ENCODE measurements at places on chromosomes 1 and 21. TPM values are rescaled to one million over a fixed set of nuclear protein-coding genes. Genes with fewer than 3 reads are reported as not detected.

Gene PRKAB2
- 20.8 TPM for polyA plus RNA-seq

Gene TENT5C
- polyA plus RNA-seq, result 4.1 TPM

Gene CFHR1
- 0.57 TPM for polyA plus RNA-seq

Gene AKNAD1
- polyA plus RNA-seq, result not detected

Gene SLAMF7
- polyA plus RNA-seq, result 0.32 TPM

Gene SPOCD1
- polyA plus RNA-seq, result 0.25 TPM

Gene FNDC10
- polyA plus RNA-seq, result 4.8 TPM

Gene TCHHL1
- not detected for polyA plus RNA-seq

DNA sequence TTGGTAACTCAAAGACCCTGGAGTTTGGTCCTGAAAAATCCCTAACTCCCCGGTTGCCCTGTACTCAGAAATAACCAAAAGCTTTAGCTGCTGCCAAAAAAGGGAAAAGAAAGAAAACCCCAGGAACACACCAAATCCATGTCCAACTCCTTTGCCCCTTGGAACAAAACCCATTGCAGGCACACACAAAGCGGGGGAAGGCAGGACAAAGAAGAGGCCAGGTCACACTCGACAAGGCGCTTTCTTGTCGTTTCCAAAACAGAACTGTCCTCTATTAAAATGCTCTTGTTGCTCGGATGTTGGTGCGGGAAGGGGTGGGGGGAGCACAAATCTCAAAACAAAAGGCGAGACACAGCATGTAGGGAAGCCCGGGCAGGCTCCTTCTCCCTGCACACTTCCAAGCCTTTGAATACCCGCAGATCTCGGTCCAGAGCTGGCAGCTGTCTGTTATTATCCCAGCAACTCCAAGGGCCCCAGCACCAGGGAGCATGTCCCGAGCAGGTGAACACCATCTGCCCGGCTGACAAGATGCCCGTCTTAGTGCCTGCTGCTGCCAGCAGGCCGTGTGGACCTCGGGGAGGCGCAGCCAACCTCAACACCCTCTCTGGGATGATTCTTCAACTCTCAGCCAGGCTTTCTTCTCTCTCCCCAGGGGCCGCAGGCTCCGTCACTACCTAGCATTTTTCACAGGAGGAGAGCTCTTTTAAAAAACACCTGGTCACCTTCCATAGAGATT, 96.4 kb downstream of the SSBP3 start:
- no peak for DNase-seq

- no peak for DNase-seq
These were observed 184.4 kb downstream of the GRIK3 start for GRCh38 chr1:36849956-36850355.

DNA sequence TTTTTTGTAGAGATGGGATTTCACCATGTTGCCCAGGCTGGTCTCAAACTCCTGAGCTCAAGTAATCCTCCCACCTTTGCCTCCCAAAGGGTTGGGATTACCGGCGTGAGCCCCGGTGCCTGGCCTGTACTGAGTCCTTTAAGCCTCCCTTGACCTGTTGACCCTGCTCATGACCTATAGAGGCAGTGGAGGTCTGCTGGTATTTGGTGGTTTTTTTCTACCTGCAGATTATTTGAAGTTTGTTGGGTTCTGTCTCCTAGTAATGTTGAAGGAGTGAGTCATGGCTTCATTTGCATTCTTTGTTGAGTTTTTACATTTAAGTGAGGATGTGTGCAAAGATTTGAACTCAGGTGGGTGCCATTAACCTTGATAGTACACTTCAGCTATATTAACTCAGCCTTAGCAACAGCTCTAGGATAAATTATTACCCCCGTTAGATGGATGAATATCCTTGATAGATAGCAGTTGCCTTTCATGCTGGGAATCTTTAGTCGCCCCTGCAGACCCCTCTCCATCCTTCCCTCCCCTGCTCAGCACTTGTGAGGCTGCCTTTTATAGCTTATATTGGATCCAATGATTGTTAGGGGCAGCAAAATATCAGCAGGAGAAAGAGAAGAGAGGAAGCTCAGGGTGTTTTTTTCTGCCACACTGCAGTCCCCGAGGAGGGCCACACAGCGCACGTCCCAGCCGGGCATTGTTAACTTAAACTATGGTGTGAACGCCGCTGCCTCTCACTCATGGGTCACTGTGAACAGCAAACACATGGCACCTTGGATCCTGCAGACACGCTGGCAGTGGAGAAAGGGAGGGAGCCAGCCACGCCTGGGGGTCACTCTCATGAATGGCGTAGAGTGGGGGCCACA, 14.9 kb upstream of the NPPB start:
- DNase-seq, result no peak

DNA sequence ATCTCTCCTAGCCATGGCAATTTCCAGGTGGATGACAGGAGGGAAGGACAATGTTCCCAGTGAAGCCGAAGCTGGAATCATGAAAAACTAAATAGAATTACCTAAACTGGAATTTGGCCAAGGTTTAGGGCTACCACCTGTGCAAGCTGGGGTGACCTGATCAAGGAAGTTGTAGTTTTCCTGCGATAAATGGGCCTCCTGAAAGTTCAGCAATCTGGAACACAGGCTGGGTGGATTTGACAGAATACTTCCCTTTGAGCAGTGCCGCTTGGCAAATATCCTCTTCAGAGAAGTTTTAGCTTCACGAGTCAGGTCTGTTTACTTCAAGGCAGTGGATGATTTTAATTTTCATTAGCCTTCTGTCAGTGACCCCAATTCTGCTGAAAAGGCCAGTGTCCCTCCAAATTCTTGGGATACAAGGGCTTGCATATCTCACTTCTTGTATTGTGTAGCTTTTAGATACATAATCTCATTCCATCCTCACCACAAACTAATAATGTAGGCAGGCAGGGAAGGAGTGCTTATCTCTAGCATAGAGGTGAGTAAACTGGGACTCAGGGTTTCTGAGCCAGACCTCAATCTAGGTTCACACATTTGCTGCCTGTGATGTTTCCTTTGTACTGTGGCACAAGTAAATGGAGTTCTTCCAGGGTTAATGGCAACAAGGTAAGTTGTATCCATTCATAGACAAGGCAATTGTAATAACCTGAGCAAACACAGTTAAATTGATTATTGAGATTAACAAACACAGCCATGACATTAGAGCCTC, 349.4 kb downstream of the NUF2 start:
- no peak for DNase-seq

GRCh38 chr1:97013136-97013535, 291.6 kb downstream of the PTBP2 start:
- no peak for DNase-seq

DNA sequence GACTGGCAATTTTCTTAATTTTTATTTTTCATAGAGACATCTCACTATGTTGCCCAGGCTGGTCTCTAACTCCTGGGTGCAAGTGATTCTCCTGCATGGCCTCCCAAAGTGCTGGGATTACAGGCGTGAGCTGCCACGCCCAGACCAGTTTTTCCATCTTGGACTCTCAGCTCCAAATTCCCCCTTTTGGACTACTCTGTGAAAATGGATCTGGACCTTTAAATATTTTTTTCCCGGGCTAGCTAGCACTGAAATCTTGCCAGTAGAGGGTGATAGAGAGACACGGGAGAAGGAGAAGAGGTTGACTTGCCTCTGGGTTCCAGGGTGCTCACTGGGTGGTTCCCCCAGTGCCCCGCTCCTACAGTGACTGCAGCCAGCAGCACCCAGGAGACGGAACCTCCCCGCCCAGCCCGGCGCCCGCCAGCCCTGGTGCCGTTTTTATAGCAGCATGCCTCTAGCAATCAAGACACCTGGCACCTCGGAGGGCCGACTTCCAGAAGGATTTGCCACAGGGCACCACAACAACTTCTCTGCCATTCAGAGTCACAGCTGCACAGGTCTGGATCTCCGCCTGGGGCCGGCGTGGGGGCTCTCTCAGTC, 34.7 kb upstream of the SCCPDH start:
- DNase-seq, result no peak

DNA sequence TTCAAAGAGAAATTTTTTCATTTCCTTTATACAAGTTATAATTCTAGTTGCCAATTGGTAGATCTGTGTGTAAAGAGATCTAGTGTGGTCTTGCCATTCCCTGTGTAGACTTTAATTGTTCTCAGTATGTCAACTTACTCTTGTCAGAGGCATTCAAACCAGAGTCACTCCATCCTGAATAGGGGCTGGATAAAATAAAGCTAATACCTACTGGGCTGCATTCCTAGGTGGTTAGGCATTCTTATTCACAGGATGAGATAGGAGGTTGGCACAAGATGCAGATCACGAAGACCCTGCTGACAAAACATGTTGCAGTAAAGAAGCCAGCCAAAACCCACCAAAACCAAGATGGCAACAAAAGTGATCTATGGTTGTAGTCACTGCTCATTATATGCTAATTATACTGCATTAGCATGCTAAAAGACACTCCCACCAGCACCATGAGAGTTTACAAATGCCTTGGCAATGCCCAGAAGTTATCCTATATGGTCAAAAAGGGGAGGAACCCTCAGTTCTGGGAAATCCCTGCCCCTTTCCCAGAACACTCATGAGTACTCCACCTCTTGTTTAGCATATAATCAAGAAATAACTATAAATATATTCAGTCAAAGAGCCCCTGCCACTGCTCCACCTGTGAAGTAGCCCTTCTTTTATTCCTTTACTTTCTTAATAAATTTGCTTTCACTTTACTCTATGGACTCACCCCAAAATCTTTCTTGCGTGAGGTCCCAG, 74.0 kb upstream of the ADAMTS5 start:
- DNase-seq, result no peak

GRCh38 chr1:30668546-30669327, 54.6 kb downstream of the MATN1 start:
- no peak for DNase-seq

DNA sequence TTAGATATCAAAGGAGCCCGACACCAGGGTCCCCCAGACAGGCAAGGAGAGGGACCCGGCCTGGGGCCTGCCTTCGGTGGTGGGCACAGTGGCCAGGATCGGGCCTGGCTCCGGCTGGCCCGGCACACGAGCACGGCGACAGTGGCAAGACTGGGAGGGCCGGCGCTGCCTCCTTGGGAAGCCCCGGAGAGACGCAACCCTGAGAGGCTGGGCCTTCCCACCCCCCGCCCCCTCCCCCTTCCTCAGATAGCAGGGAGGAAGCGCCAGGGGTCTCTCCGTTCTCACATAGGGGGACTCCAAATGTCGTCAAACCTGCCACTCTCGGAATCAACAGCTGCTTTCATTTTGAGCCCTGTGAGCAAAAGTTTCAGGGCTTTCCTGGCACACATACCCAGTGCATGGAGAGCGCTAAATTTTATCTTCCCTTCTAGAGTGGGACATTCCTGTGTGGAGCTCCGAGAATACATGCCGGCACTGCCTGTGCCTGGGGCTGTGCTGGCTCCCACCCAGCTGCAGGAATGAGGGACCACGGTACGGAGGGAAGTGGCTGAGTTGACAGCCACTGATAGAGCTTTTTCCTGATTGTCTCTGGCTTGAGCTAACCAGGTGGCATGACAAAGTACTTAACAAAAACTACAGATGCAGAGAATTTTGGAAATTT, 62.4 kb downstream of the CD247 start:
- DNase-seq, result no peak

DNA sequence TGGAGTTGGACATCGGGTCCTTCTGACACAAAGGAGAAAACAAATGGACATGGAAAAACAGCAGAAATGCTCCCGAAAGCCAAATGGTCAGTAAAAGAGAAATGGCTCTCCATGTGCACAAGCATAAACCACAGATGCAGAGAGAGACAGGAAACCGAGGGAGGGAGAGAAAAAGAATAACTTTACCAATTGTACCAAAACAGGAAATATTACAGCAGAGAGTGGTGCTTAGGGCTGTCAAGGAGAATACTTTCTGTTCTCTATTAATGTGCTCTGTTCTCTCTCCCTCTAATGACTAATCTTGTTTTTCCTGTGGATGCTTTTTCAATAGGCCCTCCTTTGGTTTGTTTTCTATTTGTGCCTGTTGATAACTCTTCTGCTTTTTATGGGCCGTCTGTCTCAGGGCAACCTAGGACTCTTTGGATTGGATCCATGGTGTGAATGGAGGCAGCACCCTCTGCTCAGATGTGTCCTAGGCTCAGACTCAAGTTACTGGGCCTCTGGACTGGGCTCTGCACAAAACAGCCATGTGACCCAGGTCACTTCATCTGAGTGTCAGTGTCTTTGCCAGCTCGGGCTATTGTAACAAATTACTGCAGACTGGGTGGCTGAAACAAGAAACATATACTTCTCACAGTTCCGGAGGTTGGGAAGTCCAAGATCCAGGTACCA, 663.0 kb downstream of the NPHP4 start:
- DNase-seq, result no peak

GRCh38 chr1:9539829-9540550, 725 bp downstream of the SLC25A33 start:
- DNase-seq, result no peak

DNA sequence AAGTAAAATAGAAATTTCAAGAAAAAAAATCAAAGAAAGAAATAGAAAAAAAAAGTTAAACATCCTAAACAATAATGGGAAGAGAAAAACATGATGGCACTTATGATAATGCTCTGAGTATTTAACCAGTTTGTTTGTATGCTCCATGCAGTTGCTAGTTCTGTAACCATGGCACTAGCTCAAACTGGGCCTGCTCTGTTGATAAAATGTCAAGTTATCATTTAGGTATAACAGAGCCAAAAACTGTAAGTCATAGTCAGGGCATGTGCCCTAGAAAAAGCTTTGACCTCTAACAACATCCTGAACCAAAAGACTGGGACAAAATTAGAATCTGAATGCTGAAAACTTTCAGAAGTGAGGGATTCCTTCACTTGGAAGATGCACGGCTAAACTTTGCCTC, 148.9 kb downstream of the KCNT2 start:
- DNase-seq, result no peak

DNA sequence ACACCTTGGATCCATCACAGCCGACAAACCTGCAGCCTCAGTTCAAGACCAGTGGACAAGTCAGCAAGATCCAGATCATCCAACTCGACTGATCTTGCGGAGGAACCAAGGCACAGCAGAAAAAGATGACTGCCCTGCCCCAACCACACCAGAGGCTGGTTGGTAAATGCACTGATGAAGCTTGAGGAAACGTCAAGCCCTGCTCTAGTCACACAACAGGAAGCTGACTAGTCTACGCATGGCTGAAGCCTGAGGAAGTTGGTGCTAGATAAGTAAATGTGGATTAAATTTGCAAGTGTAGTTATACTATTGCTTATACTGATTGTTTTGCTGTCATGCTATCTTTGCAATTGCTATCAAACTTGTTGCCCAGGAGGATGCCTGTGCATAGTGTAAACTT, 89.0 kb downstream of the LIPI start:
- no peak for DNase-seq

DNA sequence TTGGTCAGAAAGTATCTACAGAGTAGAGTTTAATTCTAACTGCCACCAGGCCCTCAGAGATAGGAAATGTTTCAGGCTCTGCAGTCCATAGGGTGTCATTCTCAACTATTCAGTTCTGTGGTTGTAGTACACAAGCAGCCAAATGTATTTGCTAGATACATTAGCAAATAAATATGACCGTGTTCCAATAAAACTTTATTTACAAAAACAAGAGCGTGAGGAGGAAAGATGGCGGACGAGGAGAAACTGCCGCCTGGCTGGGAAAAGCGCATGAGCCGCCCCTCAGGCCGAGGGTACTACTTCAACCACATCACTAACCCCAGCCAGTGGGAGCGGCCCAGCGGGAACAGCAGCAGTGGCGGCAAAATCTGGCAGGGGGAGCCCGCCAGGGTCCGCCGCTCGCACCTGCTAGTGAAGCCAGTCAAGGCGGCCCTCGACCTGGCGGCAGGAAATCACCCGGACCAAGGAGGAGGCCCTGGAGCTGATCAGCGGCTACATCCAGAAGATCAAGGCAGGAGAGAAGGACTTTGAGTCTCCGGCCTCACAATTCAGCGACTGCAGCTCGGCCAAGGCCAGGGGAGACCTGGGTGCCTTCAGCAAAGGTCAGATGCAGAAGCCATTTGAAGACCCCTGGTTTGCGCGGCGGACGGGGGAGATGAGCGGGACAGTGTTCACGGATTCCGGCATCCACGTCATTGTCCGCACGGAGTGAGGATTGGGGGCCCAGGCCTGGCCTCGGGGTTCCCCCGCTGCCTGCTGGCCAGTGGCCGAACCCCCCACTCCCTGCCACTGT, 286.1 kb downstream of the LRRC40 start:
- no peak for DNase-seq

Data from left renal cortex interstitium (tissue), 4 donors.